Stimulated activated CD4-positive, alpha-beta T cell treated with anti-CD3 and anti-CD28 coated beads, Interleukin-4, amount 100 ng/mL, for 24 hours (primary cell): ENCODE measurements at places on chromosomes 4 and X.

DNA sequence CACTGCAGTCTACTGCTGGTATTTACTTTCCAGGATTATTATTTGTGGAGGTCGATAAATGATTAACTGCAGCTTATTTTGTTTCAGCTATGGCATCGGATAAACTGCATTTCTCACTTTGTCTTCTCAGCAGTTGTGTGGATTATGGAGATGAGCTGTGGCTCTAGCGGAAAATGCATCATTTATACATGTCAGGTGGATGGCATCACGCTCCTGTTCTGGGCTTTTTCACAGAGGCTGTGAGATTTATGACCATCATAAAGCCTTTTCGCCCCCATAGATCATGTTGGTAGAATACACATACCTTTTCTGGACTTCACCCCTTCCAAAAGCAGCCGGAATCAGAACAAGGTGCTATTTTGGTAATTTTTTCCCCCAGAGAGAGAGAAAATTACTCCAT lies 118.8 kb upstream of the MAGEB18 start:
- DNase-seq: no peak

- DNase-seq: no peak
These were observed 192.8 kb downstream of the CCNG2 start for GRCh38 chr4:77349796-77350195.

DNA sequence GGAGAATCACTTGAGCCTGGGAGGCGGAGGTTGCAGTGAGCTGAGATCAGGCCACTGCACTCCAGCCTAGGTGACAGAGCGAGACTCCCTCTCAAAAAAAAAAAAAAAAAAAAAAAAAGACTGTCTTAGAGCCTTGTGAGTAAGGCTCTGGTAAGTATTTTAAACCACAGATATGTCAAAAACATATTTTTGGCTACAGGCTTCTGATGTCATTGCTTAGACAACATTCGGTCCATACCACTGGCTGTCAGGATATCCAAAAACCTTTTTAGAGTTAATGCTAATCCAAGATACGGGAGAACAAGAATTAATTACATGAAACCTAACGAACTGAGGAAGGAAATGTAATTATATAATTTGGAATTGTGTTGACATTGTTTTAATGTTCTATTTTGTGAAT lies 999.5 kb upstream of the PABPC4L start:
- no peak for DNase-seq

DNA sequence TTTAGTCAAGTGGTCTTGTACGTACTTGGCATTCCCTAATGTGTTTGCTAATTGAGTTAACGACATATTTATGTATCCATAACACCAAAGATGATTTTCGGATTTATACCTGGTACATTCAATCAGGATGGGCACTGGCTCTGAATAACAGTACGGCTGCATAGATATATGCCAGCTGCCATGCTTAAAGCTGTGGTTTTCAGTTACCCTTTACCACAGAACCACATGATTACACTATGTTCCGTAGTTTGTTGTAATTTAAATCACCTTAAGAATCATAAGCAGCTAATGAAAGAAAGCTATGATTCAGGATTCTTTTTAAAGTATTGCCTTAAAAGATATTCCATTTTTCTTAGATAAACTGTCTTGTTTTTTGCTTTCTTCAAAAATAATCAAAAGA lies 53.6 kb downstream of the FIP1L1 start:
- no peak for DNase-seq

DNA sequence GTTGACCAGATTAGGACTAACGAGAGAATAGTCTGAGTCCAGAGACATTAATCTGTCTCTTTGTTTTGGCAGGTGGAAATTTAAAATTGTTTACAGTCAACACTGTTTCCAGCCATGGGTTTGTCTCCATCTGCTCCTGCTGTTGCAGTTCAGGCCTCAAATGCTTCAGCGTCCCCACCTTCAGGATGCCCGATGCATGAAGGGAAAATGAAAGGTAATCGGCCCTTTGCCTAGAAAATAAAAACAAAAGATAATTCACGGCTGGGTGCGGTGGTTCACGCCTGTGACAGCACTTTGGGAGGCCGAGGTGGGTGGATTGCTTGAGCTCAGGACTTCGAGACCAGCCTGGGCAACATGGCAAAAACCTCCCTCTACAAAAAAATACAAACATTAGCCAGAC lies 815 bp downstream of the HCCS start:
- DNase-seq: no peak

- DNase-seq: no peak
These were observed 290.4 kb upstream of the MAGEB16 start for GRCh38 chrX:35507701-35508100.

- no peak for DNase-seq
These were observed 74.4 kb downstream of the RNF150 start for GRCh38 chr4:141058591-141059512.

DNA sequence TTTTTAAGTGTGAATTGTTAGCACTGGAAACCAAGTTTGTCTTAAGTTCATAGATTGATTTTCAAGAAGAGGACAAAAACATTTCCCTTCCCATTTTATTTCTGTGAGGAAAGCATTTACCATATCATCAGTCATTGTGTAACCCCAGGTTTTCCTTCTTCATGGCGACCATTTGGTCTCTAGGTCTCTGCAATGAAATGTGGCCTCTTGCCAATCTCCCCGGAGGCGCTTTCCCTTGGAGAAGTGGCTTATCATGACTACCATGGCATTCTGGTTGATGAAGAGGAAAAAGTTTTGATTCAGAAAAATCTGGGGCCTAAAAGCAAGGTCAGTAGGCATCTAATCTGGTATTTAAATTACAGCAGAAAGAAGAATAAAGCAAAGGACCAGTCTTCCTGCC lies 54.4 kb downstream of the ADD1 start:
- no peak for DNase-seq

- DNase-seq: no peak
These were observed 1.9 kb downstream of the NPNT start for GRCh38 chr4:105896984-105897775.

- no peak for DNase-seq
These were observed 28.3 kb upstream of the ALG13 start for GRCh38 chrX:111652719-111653118.

DNA sequence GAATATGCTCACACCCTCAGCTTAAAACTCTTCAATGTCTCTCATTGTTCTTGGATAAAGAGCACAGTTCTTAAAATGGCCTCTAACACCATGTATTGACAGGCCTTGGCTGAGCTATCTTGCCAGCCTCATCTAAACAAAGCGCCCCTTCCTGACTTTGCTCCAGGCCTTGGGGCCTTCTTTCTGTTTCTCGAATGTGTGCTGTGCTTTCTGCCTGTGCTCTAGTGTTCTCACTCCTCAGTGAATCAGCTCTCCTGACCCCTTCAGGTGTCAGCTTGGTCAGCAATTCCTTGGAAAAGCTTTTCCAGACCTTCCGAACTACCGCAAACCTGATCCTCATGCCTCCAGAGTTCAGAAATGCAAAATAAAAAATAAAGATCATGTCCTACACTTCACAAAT lies 346.3 kb upstream of the FSTL5 start:
- DNase-seq: no peak
